Spinal cord (tissue), 10 donors: ENCODE measurements at places on chromosomes 6 and 20. TPM values are rescaled to one million over a fixed set of nuclear protein-coding genes. Genes with fewer than 3 reads are reported as not detected.
A peak's percentile ranks its signal among the peaks of the same experiment; 100 is the strongest.

Gene COL19A1
- total RNA-seq: 4.0 TPM

Gene FAM83C
- total RNA-seq: not detected

Gene PNLDC1
- 0.22 TPM for total RNA-seq

Gene OR2H1
- total RNA-seq: not detected

Gene MOCS1
- total RNA-seq: 11.6 TPM

Gene AVP
- not detected for total RNA-seq

DNA sequence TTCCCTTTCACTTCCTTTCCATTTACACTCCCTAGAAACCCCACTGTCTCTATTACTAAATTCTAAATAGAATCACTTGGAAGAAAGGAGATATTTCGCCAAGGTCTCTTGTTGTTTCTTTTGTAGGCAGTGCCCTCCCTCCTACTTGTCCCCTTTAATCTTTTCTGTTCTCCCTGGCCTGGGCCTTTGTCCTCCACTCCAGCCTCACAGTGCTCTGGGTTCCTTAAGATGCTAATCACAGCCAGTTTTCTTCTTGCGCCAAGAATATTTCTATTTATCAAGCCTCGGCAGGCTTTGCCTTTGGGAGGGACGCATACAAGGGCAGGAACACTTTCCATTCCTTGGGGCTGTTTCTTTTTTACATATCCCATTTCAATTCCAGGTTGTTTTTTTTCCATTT lies 520.6 kb upstream of the CHD6 start:
- no peak overlapping the region for H3K27ac ChIP-seq
- H3K27me3 ChIP-seq: no peaks in the 10 kb centered on the region
- DNase-seq: peak; percentile 85
- no peaks in the 10 kb centered on the region for H3K36me3 ChIP-seq

GRCh38 chr6:149967591-149967990 lies 3.8 kb downstream of the ULBP1 start:
- H3K4me3 ChIP-seq: no peak overlapping the region
- H3K27me3 ChIP-seq: peaks cover 53% of the 10 kb centered on the region
- H3K36me3 ChIP-seq: no peaks in the 10 kb centered on the region
- DNase-seq: no peak
- H3K4me1 ChIP-seq: peaks cover 28% of the 10 kb centered on the region
- no peak overlapping the region for H3K27ac ChIP-seq

- no peak overlapping the region for H3K27ac ChIP-seq
- H3K27me3 ChIP-seq: no peaks in the 10 kb centered on the region
- H3K36me3 ChIP-seq: no peaks in the 10 kb centered on the region
- peaks cover 5% of the 10 kb centered on the region for H3K4me1 ChIP-seq
Measured at GRCh38 chr6:79684876-79685275, 53.7 kb downstream of the SH3BGRL2 start.

- no peak overlapping the region for H3K27ac ChIP-seq
- peaks cover 30% of the 10 kb centered on the region for H3K4me1 ChIP-seq
- no peak overlapping the region for H3K4me3 ChIP-seq
- H3K36me3 ChIP-seq: no peaks in the 10 kb centered on the region
- no peaks in the 10 kb centered on the region for H3K27me3 ChIP-seq
- no peak for DNase-seq
Measured at GRCh38 chr20:44641325-44641724, 10.2 kb downstream of the ADA start.

- no peak overlapping the region for H3K27ac ChIP-seq
- H3K4me3 ChIP-seq: no peak overlapping the region
- DNase-seq: no peak
- H3K36me3 ChIP-seq: peaks cover 41% of the 10 kb centered on the region
- peaks cover 31% of the 10 kb centered on the region for H3K4me1 ChIP-seq
- H3K27me3 ChIP-seq: no peaks in the 10 kb centered on the region
Measured at GRCh38 chr6:3263096-3263495, 4.3 kb downstream of the PSMG4 start.

- H3K27ac ChIP-seq: no peak overlapping the region
- H3K36me3 ChIP-seq: no peaks in the 10 kb centered on the region
- H3K27me3 ChIP-seq: no peaks in the 10 kb centered on the region
Measured at GRCh38 chr6:123908797-123909196, 105.1 kb downstream of the NKAIN2 start.

GRCh38 chr6:70839286-70840266 lies 117.3 kb downstream of the B3GAT2 start:
- H3K36me3 ChIP-seq: no peaks in the 10 kb centered on the region
- H3K27ac ChIP-seq: no peak overlapping the region
- no peak overlapping the region for H3K4me3 ChIP-seq
- H3K27me3 ChIP-seq: no peaks in the 10 kb centered on the region

- peak overlapping the region; percentile 31 for H3K27ac ChIP-seq
- no peak overlapping the region for H3K4me3 ChIP-seq
- no peak for DNase-seq
- no peaks in the 10 kb centered on the region for H3K36me3 ChIP-seq
- H3K27me3 ChIP-seq: no peaks in the 10 kb centered on the region
Measured at GRCh38 chr6:129133770-129134192, 250.8 kb downstream of the LAMA2 start.

DNA sequence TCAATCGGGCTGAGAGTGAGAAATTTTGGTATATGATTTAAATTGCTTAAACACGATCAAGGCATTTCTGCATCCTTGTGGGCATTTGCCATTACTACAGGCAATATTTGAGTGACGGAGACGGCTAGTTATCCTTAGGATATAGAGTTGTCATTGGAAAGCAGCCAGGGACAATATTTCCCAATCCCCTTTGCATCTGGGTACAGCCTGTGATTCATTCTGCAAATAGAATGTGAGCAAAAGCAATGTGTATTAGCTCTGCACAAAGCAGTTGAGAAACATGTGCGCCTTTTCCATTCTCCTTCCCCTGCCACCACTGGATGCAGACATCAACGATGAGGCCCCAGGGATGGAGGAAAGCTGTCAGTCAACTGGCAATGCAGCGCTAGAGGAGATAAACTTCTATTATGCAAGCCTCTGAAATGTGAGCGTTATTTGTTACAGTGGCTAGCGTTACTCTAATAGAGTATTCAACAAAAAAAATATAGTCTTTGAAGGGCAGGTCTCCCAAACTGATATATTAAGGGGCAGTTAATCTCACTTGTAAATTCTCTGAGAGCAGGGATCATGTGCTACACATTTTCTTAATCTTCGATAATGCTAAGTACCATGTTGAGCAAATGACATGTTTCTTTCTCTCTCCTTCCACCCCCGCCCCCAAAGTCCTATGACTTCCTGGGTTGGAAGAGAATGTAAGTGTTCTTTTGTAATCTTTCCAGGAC lies 37.1 kb upstream of the NCOA3 start:
- no peak overlapping the region for H3K4me3 ChIP-seq
- H3K27me3 ChIP-seq: no peaks in the 10 kb centered on the region
- no peaks in the 10 kb centered on the region for H3K4me1 ChIP-seq
- no peak overlapping the region for H3K27ac ChIP-seq

- H3K4me3 ChIP-seq: peak overlapping the region; percentile 62
- H3K27me3 ChIP-seq: no peaks in the 10 kb centered on the region
- H3K27ac ChIP-seq: peak overlapping the region; percentile 86
- DNase-seq: no peak
- no peaks in the 10 kb centered on the region for H3K36me3 ChIP-seq
Measured at GRCh38 chr6:153001767-153002612, 519 bp downstream of the MTRF1L start.

GRCh38 chr6:130632277-130632676 lies 194.9 kb upstream of the SMLR1 start:
- H3K27me3 ChIP-seq: no peaks in the 10 kb centered on the region
- H3K36me3 ChIP-seq: no peaks in the 10 kb centered on the region
- no peak for DNase-seq
- no peaks in the 10 kb centered on the region for H3K4me1 ChIP-seq
- no peak overlapping the region for H3K27ac ChIP-seq

DNA sequence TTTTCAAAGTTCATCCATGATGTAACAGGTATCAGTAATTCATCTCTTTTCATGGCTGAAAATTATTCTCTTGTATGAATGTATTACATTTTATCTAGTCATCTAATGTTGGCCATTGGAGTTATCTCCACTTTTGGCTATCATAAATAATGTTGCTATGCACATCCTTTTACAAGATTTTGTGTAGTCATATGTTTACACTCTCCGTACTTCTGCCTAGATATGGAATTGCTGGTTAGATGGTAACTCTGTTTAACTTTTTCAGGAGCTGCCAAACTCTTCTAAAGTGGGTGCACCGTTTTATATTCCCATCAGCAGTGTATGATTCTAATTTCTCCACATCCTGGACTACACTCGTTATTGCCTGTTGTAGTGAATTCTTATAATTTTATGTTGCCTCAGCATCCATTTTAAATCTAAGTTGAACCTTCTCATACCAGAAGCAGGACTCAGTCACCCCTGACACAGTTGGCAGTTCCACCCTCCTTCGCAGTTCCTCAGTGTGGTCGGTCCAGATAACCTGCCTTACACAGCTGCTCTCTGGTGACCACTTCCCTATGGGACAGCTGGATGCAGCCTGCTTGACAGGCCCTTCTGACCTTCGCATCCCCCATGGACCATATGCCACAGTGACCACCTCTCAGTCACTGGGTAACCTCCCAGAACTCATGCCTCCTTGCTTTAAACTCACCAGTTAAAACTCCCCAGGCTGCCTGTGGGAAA lies 33.9 kb downstream of the KIZ start:
- no peak overlapping the region for H3K4me3 ChIP-seq
- no peaks in the 10 kb centered on the region for H3K27me3 ChIP-seq
- H3K27ac ChIP-seq: no peak overlapping the region
- no peaks in the 10 kb centered on the region for H3K36me3 ChIP-seq

- no peaks in the 10 kb centered on the region for H3K4me1 ChIP-seq
- H3K27ac ChIP-seq: no peak overlapping the region
- H3K36me3 ChIP-seq: peaks cover 11% of the 10 kb centered on the region
- H3K4me3 ChIP-seq: no peak overlapping the region
- DNase-seq: no peak
Measured at GRCh38 chr6:43593938-43594337, 18.0 kb downstream of the POLH start.

DNA sequence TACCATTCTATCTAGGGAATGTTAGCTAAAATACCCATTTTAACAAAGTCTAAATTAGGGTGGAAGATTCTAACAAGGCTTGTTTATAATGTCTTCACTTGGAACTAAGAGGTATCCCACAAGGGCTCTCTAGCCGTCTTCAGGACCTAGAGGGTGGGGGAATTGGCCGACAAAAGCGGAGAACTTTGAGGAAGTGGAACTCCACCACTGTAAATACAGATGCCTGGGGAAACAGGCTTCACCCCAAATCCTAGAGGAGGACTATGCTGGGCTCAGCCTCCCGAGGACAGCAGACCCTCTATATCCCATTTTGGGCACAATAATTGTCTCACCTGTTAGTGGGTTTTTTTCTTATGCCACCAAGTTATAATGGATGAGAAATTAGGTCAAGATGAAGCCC lies 58.0 kb upstream of the TFB1M start:
- no peak for DNase-seq
- no peaks in the 10 kb centered on the region for H3K4me1 ChIP-seq
- no peaks in the 10 kb centered on the region for H3K36me3 ChIP-seq
- H3K27ac ChIP-seq: no peak overlapping the region
- no peaks in the 10 kb centered on the region for H3K27me3 ChIP-seq
- H3K4me3 ChIP-seq: no peak overlapping the region

- no peaks in the 10 kb centered on the region for H3K4me1 ChIP-seq
- H3K27ac ChIP-seq: no peak overlapping the region
- no peak for DNase-seq
Measured at GRCh38 chr6:45156075-45156474, 172.1 kb upstream of the RUNX2 start.

DNA sequence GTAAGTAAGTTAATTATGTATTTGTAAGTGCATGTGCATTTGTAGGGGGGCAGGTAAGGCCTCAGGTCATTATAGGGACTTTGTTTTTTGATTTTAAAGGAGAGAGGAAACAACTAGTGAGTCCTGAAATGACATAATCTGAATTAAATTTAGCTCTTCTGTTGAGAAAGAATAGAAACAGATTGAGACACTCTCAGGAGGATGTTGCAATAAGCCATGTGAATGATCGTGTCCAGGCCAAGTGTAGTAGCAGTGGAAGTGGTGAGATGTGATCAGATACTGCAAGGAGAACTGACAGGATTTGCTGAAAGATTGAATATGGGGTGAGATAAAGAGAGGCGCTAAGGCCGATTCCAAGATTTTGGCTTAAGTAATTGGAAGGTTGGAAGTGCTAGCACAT lies 2.6 kb upstream of the CENPW start:
- H3K27ac ChIP-seq: no peak overlapping the region
- no peaks in the 10 kb centered on the region for H3K27me3 ChIP-seq
- H3K4me1 ChIP-seq: peaks cover 6% of the 10 kb centered on the region
- no peaks in the 10 kb centered on the region for H3K36me3 ChIP-seq

GRCh38 chr6:151087861-151088598 lies 151.7 kb upstream of the AKAP12 start:
- H3K4me1 ChIP-seq: peaks cover 4% of the 10 kb centered on the region
- H3K27ac ChIP-seq: no peak overlapping the region
- no peaks in the 10 kb centered on the region for H3K36me3 ChIP-seq
- H3K4me3 ChIP-seq: no peak overlapping the region
- H3K27me3 ChIP-seq: no peaks in the 10 kb centered on the region

DNA sequence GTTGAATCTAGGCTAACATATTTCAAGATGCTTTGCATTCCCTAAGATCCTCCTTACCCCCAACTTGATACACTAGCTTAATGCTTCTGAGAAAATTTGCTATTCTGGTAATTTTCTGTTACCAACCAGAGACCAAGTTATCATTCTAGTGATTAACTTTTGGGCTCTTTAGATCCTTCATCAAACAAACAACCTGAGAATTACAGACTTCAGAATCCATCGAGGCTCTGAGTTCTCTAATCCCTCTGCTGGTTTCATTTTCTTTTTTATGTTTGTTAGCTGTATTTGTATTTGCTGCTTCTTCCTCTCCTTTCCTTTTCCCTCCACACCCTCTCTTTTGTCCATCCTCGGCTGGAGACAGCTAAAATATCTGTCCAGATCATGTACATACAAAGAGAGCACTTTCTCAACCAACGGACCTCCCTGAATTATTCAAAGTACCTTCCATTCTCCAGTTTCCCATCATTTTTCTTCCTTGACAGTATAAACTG lies 98.7 kb upstream of the RIPOR2 start:
- no peaks in the 10 kb centered on the region for H3K36me3 ChIP-seq
- no peak for DNase-seq
- H3K4me3 ChIP-seq: no peak overlapping the region
- no peaks in the 10 kb centered on the region for H3K27me3 ChIP-seq

- H3K4me3 ChIP-seq: no peak overlapping the region
- H3K27ac ChIP-seq: no peak overlapping the region
- H3K4me1 ChIP-seq: peaks cover 3% of the 10 kb centered on the region
- no peaks in the 10 kb centered on the region for H3K27me3 ChIP-seq
Measured at GRCh38 chr20:58472273-58473018, 42.8 kb downstream of the APCDD1L start.

GRCh38 chr20:12090920-12091319 lies 173.2 kb downstream of the BTBD3 start:
- no peaks in the 10 kb centered on the region for H3K36me3 ChIP-seq
- H3K4me3 ChIP-seq: no peak overlapping the region
- DNase-seq: no peak
- H3K27me3 ChIP-seq: no peaks in the 10 kb centered on the region
- no peak overlapping the region for H3K27ac ChIP-seq
- no peaks in the 10 kb centered on the region for H3K4me1 ChIP-seq
